Activated CD4-positive, alpha-beta T cell treated with anti-CD3 and anti-CD28 coated beads, Interleukin-2, amount 50 U/mL, for 24 hours (primary cell): ENCODE measurements at places on chromosomes 1 and 21.

DNA sequence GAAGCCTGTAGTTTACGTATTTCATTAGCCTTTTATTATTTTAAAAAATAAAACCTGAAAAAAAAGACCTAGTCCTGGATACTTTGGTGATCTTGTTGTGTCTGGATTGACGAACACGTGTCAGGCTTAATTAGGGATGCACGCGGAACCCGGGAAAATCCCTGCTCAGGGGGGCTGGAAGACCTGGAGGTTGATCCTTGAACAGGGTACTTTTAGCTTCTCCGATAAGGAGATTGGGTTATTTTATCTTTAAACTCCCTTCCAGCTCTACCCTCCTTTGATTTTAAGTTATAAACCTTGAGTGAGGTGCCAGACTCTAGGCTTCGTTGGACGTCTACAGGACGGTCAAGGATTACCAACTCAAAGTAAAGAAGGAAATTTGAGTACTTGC, 552 bp upstream of the ZNF691 start:
- DNase-seq, result no peak

- DNase-seq, result no peak
These were observed 36.5 kb downstream of the IVNS1ABP start for GRCh38 chr1:185280589-185280988.

DNA sequence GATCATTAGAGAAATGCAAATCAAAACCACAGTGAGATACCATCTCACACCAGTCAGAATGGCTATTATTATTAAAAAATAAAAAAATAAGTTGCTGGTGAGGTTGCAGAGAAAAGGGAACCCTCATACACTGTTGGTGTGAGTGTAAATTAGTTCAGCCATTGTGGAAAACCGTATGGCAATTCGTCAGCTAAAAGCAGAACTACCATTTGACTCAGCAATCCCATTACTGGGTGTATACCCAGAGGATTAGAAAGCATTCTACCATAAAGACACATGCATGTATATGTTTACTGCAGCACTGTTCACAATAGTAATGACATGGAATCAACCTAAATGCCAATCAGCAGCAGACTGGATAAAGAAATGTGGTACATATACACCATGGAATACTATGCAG, 42.2 kb downstream of the GIPC2 start:
- DNase-seq, result no peak

GRCh38 chr1:158095737-158096335, 84.9 kb upstream of the CD1D start:
- DNase-seq, result no peak

- DNase-seq, result no peak
These were observed 348.7 kb upstream of the PBX1 start for GRCh38 chr1:164210211-164210739.

DNA sequence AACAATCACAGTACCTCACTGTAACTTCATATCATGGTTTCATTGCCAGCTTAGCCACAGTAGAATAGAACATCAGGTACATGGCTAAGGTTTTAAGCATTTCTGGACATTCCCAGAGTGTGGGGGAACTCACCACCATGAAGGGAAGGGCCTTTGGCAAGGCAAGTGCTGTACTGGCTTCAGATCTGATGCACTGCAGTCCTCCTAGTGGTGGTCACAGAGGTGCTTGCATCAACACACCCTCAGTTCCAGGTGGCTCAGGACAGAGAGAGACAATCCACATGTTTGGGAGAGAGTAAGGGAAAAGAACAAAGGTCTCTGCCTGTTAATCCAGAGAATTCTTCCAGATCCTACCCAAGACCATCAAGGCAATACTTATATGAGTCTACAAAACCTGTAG, 528.4 kb upstream of the RGS18 start:
- DNase-seq, result no peak

DNA sequence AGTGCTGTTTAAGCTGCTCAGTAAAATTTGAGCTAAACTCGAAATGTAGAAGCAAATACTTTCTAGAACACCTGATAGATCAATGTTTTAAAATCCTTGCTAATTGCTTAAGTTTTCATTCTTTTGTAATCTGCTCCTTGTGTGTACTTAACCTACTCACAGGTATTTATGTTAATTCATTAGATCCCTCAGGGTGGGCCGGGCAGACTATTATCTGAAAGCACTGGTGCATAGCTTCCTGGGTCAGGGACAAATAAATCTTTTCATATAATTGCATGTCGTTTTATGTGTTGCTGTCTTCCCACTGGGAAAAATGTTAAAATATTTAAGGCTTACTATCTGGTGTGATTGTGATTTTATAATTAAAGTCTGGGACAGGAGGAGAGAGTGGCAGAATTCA, 440.5 kb downstream of the SMYD3 start:
- no peak for DNase-seq
